ENCODE measurements at places on chromosomes 2 and 18.

- DNase-seq = no peak
These were observed 198.9 kb downstream of the LRATD1 start for GRCh38 chr2:14831458-14831857.

- no peak for DNase-seq
These were observed 162.9 kb upstream of the KYNU start for GRCh38 chr2:142714600-142714999.

DNA sequence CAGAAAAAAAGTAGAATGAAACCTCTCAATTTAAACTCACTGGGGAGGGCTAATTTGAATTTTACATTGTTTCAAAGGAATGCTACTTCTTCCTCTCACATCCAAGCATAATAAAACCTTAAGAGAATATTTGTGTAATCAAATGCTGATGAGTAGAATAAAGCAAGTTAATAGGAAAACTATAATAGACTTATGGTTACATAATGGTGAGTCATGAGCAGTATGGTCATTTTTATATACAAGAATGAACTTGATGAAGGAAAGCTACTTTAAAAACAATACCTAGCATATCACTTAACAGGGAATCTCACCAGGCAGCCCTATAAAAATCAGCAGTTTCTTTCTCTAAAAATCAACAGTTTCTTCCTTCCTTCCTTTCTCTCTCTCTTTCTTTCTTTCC is 80.3 kb downstream of the VSNL1 start:
- no peak for DNase-seq

GRCh38 chr2:32168513-32168912 is 2.8 kb downstream of the SLC30A6 start:
- DNase-seq = no peak

GRCh38 chr2:199440118-199440517 is 17.6 kb downstream of the SATB2 start:
- no peak for DNase-seq

DNA sequence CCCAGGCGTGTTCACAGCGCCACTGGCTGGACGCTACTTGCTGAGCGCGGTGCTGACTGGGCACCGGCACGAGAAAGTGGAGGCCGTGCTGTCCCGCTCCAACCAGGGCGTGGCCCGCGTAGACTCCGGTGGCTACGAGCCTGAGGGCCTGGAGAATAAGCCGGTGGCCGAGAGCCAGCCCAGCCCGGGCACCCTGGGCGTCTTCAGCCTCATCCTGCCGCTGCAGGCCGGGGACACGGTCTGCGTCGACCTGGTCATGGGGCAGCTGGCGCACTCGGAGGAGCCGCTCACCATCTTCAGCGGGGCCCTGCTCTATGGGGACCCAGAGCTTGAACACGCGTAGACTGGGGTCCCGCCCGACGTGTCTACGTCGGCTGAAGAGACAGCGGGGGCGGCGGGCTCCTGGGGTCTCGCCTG is 891 bp upstream of the KHK start:
- peak; percentile 81 for DNase-seq

DNA sequence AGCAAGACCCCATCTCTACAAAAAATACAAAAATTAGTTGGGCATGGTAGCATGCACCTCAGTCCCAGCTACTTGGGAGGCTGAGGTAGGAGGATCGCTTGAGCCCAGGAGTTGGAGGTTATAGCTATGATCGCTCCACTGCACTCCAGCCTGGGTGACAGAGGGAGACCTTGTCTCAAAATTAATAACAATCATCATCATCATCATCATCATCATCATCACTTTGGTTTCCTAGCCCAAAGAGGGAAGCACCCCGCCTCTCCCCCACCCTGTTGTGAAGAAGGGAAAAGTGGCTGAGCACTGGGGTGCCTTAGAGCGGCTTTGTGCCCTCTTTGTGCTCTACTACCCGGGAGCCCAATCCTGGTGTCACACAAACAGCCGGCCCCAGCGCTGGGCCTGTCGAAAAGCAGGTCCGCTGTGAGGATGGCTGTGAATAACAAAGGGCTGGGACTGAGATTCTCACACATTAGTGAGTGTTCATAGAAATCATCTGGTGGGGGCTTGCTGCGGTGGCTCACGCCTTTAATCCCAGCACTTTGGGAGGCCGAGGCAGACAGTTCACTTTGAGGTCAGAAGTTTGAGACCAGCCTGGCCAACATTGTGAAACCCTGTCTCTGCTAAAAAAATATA is 42.6 kb upstream of the ASXL2 start:
- DNase-seq = no peak

- no peak for DNase-seq
These were observed 75.8 kb downstream of the ACTR3 start for GRCh38 chr2:113965644-113966043.
